ENCODE measurements at places on chromosomes 1 and 21. TPM values are rescaled to one million over a fixed set of nuclear protein-coding genes. Genes with fewer than 3 reads are reported as not detected.

The RUNX3 gene
- total RNA-seq, result 0.59 TPM

The GCSAML gene
- 0.19 TPM for total RNA-seq

GRCh38 chr1:210328746-210329503 is at the start of gene HHAT:
HHAT (plus strand) TSS chr1:210328902; CDS start chr1:210348976, 20,074 bp downstream.
- DNase-seq, result peak; percentile 90

- no peak for DNase-seq
Measured at GRCh38 chr21:28723646-28724045, 269.0 kb downstream of the LTN1 start.

- DNase-seq, result no peak
Measured at GRCh38 chr1:204894606-204895005, 23.9 kb downstream of the NFASC start.

All from psoas muscle (tissue), 8 donors.